ENCODE measurements at places on chromosomes 6 and 20.

- DNase-seq, result no peak
These were observed 191.9 kb downstream of the BCAS1 start for GRCh38 chr20:53878262-53879047.

DNA sequence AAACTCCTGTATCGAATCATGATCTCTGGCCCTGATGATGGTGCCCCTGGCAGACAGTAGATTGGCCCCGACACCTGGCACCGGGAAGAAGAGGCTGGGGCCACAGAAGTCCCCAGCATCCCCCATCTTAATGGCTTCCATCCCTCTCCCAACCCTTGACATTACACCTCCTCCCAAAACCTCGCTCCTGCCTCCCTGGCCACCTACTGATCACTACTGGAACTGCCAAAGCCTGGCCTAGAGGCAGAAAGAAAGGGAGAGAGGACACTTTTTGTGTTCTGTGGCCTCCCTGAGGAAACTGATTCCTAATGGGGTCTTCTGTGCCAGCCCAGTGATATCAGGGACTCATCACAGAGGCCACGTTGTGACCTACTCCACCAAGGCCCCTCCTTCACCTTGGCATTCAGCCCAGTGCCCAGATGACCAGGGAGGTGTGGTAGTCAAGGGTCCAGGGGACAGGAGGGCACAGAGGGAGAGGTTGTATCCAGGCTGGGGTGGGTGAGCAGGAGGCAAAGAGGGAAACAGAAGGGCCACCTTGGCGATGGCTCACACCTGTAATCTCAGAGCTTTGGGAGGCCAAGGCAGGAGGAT lies 6.1 kb downstream of the C20orf173 start:
- DNase-seq, result no peak

GRCh38 chr6:37204014-37204751 lies 34.2 kb downstream of the PIM1 start:
- peak; percentile 79 for DNase-seq

GRCh38 chr6:133242637-133243585 lies 1.8 kb downstream of the EYA4 start:
- no peak for DNase-seq

DNA sequence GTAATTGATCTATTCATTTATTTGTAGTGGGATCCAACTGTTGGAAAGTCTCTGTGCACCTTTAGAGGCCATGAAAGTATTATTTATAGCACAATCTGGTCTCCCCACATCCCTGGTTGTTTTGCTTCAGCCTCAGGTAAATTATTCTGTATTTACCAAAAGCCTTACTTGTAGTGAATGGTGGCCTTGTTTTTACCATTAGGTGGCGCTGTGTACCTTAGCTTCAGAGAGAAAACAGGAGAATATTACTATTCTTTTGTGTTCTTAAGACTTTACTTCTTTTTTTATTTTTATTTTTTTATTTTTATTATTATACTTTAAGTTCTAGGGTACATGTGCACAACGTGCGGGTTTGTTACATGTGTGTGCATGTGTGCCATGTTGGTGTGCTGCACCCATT lies 23.7 kb downstream of the PEX7 start:
- peak; percentile 68 for DNase-seq

DNA sequence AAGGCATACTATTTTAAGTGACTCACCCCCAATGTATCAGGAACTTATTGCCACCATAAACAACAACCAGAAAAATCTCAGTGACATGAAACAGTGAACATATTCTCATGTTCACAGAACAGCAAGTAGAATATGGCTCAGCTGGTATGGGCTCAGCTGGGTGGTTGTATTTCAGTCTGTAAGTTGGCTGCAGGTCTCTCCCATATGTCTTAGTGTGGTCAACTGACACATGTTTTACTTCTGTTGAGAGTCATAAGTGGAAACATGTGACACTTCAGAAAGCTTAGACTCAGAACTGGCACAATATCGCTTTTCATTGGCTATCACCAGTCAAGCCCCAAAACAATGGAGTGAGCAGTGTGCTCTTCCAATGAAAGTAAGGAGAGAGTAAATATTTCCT lies 574.1 kb downstream of the HAO1 start:
- no peak for DNase-seq

DNA sequence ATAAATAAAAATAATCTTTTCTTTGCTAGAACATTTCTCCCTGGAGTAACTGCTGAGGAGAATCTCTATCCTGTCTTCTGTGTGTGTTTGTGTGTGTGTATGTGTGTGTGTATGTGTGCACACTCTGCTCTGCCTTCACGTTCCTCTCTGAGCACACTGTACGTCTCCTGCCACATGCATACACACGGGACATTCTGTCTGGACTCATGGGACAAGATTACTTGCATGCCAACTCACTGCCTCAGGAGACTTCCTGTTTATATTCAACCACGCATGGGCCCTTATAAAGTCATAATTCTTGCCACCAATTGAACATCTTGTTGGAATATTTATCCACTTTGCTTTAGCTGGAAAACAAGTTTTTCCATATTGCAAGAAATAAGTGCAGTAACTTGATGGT lies 930.6 kb downstream of the KIF16B start:
- DNase-seq, result no peak

GRCh38 chr6:135527116-135527959 lies 29.8 kb upstream of the AHI1 start:
- DNase-seq, result no peak

GRCh38 chr6:24554474-24554873 lies 59.7 kb downstream of the ALDH5A1 start:
- DNase-seq, result no peak

DNA sequence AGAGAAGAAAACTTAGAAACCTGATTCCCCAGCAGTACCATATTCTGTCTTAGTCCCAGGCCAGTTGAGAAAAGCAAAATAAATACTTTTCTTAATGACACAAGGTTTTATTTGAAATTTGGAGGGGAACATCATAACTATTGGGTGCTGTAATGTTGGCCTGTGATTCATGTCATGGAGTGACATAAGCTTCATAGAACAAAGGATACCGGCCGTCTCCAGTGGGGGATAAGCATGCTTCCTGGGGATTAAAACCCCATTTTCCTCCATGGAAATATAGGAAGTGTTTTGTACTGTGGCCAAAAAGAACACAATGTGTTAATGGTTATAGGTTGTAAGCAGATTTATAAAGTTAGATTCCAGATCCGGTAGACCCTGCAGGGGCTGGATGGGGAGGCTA lies 18.0 kb downstream of the MTHFD1L start:
- no peak for DNase-seq

DNA sequence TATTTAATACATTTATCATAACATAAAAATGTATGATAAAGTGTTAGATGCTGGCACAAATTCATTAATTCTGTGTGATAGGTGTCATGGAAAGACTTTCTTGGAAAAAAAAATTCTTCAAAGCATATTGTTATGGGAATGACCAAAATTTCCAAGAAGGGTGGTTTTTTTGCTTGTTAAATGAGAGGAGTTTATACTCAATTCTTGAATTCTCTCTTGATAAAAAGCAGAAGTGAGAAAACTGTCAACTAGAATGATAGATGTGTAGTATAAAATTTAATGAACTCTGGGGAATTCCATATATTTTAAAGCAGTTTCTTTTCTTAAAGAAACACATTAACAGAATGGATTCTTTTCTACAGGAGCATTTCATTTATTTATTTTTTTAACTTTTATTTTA lies 62.0 kb upstream of the SNAP91 start:
- no peak for DNase-seq

GRCh38 chr6:52958546-52959255 lies 36.4 kb downstream of the GSTA4 start:
- no peak for DNase-seq

GRCh38 chr6:30164714-30165113 lies 1.4 kb downstream of the TRIM15 start:
- no peak for DNase-seq

- DNase-seq, result peak; percentile 10
These were observed 1.3 kb upstream of the PNISR start for GRCh38 chr6:99426451-99426757.

GRCh38 chr6:35300848-35301247 lies 3.2 kb downstream of the DEF6 start:
- no peak for DNase-seq

GRCh38 chr20:47843886-47844567 lies 58.7 kb upstream of the SULF2 start:
- peak; percentile 44 for DNase-seq

DNA sequence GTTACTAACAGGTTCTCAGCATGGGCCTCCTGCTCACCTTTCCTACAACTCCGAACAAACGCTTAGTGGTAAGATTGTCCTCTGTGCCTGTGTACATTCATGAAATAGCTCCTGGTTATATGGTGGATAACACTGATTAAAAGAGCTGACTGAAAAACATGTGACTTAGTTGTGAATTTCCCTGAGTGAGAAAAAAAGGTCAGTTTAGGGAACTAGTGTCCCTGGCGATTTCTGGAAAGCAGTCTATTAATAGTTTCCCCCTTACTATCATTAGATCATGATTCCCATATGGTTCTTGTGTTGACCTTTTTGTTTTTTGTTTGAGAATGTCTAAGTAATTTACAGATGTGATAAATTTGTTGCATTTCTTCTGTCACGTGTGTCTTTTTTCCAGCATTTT lies 15.6 kb downstream of the SNRPC start:
- no peak for DNase-seq

GRCh38 chr20:63592661-63593060 lies 18.6 kb upstream of the HELZ2 start:
- DNase-seq, result no peak

DNA sequence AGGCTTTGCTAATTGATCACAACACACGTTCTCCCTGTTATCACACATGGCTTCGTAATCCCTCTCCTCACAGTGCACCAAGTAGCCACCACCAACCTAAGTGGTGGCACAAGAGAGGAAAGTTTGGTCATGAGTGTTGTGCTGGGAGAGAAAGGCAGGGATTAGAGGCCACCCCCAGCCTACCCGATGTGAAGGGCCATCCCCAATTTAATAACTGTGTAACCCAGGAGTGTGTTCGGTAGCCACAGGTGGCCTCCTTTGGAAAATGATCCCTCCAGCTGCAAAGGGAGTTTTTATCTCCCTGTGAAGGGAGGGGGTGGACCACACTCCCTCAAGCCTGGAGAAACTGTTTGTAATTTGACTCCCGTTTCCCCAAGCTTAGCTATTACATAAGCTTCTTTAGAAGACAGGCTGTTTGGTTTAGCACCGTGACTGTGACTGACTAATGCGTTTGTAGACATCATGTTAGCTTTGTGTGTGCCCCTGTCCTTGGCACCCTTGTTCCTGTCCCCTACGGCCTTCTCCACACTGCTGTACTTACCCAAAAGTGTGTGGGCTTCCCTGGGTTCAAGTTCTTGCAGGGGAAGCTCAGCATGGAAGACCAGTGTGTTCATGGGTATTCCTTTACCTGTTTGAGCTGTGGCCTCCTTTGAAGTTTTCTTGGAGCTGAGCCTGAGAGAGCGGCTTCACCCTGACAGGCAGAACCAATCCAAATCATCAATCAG lies 20.6 kb downstream of the PPP1R16B start:
- DNase-seq, result peak; percentile 41

- DNase-seq, result no peak
These were observed 42.1 kb downstream of the MDFI start for GRCh38 chr6:41680182-41680965.

- DNase-seq, result peak; percentile 7
These were observed 59.2 kb downstream of the TMEM244 start for GRCh38 chr6:129801909-129802308.

GRCh38 chr6:12022953-12023388 lies 10.9 kb downstream of the HIVEP1 start:
- DNase-seq, result no peak

GRCh38 chr20:63565021-63565698 lies 8.9 kb downstream of the HELZ2 start:
- DNase-seq, result no peak

DNA sequence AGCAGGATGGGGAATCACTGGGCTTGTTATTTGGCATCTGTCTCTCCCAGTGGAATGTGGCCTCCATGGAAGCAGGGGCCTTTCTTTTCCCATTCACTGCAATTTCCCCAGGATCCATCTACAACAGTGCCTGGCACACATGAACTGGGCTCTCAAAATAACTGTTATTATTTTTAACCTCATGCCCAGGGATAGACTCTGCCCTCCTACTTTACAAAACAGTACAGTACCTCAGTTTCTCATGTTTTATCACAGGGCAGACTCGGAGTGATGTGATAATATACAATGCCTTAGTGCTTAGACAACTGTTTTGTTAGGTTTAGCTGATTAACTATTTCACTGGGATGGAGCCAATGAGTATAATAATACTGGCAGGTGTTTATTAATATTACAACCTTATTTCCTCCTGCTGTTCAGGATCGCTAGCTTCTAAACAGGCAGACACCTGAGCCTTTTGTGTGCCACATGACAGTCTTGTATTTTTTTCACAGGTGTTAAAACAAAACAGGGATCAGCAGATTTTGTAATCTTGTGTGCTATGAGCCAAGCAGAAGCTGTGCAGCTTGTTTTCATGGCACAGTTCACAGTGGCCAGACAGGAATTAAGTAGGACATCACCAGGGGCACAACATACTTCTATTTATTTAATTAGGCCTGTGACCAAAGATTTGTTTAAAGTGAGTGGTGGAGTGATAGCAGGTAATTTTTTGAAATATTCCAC lies 157.7 kb upstream of the EYA4 start:
- DNase-seq, result no peak

- no peak for DNase-seq
These were observed 11.8 kb downstream of the TNXB start for GRCh38 chr6:32097364-32097763.

GRCh38 chr6:169931261-169931660 lies 179.8 kb downstream of the ERMARD start:
- DNase-seq, result no peak

DNA sequence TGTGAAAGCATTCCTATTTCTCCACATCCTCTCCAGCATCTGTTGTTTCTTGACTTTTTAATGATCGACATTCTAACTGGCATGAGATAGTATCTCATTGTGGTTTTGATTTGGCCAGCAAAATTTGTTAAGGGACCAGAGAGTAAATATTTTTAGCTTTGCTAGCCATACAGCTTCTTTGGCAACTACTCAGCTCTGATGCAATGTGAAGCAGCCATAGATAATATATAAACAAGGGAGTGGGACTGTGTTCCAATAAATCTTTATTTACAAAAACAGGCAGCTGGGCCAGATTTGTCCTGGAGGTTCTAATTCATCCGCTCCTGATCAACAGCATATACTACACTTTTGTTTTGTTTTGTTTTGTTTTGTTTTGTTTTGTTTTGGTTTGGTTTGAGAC lies 202.9 kb downstream of the ZNF217 start:
- no peak for DNase-seq

DNA sequence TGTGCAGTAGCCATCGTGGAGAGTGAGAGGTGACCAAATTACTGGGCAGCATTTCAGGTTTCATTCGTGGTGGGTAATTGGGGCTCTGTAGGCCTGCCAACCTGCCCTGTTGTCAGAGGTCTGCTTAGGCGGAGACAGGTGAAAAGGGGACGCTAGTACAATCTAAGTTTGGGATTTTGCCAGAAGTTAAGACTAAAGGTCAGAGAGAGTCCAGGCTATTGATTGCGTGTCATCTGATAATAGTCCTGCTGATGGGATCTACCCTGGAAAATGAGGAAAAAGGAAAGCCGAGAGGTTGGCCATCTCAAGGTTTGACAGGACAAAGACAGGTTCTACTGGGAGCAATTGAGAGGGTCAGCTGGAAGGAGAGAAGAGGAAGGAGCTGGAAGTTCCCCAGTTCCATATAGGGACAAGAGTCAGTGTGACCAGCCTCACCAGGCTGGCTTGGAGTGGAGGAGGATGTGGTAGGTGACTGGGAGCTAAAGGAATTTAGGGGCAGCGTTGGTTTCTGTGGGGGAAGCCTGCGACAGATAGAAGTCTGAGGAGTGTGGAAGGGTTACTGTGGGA lies 10.9 kb downstream of the ARFGEF2 start:
- DNase-seq, result no peak

- DNase-seq, result no peak
These were observed 49.3 kb downstream of the EBF4 start for GRCh38 chr20:2741881-2742280.

GRCh38 chr20:46307999-46308257 lies 370 bp downstream of the CDH22 start:
- no peak for DNase-seq

Measured in amniotic epithelial cell (primary cell).